ENCODE measurements at places on chromosomes 11 and 22.

DNA sequence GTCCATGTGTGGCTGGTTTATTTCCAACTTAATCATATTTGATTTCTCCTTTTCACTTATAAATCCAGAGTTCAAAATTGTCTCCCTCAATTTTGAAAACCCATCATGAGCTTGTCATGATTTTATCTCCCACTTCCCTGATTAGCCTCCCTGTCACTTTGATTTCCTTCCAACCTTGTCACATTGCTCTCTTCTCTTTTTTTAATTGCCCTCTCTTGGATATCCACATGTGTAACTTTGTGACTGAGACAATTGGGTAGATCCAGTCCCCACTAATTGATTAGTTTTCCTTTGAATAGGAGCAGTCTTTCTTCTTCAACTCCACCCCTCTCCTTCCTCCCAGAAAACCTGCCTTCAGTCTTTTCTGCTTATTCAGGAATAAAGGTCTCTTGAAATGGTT, 2.4 kb downstream of the TEF start:
- DNase-seq: no peak

DNA sequence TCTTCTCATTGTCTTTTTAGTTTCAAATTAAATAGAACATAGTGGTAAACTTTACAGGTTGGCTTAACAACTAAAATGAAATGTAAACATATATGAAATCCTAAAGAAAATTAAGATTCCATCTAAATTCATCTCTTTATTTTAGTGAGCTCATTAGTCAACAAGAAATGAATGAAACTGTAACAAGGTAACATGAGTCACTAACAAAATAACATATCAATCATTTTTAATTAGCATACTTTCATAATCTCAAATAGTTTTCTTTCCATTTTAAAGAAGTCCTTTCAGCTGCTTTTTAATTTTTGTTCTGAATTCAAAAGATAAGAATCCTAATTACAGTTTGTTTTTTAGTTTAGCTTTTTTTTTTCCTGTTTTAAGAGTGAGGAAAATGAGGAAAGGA, 688.6 kb upstream of the TENM4 start:
- no peak for DNase-seq

GRCh38 chr11:112826788-112827187, 134.4 kb upstream of the NCAM1 start:
- no peak for DNase-seq

DNA sequence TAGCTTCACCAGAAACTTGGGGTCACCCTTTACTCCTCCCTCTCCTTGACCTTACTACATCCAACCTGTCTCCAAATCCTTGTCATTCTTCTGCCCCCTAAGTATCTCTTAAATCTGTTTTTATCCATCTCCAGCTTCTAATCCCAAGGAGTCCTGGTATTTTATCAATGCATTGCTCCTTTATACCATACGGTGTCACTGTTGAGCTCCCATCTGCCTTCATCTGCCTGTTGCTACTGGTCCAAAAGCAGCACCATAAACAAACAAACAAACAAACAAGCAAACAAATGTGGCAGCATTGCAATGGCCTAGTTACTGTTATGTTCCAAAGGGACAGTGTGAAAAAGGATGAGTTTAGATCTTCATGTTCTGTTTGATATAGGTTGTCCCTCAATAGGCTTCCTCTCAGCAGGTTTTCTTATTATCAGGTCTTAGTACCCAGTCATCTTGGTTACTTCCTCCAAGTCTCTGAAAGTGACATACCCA, 34.2 kb downstream of the DNHD1 start:
- peak; percentile 8 for DNase-seq

DNA sequence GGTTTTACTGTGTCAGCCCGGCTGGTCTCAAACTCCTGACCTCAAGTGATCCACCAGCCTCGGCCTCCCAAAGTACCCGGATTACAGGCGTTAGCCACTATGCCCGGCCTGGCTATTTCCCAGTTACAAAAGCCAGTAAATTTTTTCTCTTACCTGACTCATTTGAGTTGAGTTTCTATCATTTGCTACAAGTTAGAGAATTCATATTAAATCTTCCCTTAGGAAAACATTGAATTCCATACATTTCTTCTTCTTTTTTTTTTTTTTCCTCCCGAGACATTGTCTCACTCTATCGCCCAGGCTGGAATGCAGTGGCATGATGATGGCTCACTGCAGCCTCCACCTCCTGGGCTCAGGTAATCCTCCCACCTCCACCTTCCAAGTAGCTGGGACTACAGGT, 26.0 kb downstream of the CHEK2 start:
- DNase-seq: no peak

DNA sequence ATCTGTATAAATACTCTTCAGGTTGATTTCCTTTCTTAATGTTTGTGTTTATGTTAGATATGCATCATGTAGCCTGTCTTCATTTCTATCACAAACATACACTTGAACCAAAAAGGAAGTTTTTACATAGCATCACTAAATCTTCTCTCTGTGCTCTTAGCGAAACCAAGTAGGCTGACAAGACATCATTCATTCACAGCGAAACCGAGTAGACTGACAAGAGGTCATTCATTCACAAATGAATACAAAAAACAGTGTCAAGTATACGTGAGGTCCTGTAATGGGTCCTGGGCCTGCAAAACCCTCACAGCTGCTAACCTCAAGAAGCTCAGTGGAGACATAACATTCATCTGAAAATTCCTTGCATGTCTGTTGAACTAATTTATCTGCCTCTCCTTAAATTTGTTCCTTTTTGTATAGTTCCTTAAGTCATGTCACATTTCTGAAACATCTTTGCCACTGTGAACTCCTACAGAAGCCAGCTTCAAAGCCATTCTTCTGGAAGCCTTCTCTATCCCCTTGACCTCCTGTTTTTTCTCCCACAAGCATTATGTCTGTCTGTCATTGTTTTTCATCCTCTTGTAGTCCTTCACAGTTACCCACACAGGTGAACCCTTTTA, 9.8 kb upstream of the HBE1 start:
- no peak for DNase-seq

DNA sequence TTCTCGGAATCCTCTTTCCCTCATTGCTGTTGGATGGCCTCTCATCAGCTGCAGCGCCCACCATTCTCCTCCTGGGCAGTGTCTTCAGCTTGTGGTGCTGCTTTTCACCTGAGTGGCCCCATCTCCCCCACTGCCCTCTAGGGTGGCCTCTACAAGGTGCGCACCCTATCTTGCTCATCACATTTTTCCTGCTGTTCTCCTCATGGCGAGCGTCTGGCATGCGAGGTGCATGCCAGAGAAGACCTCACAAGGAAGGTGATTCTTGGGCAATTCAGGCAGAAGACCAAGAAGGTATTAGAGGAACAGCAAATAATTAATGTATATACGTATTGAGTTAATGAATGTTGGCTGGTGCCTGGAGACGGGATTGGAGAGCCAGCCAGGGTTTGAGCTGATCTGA, 3.1 kb downstream of the AP2A2 start:
- no peak for DNase-seq

DNA sequence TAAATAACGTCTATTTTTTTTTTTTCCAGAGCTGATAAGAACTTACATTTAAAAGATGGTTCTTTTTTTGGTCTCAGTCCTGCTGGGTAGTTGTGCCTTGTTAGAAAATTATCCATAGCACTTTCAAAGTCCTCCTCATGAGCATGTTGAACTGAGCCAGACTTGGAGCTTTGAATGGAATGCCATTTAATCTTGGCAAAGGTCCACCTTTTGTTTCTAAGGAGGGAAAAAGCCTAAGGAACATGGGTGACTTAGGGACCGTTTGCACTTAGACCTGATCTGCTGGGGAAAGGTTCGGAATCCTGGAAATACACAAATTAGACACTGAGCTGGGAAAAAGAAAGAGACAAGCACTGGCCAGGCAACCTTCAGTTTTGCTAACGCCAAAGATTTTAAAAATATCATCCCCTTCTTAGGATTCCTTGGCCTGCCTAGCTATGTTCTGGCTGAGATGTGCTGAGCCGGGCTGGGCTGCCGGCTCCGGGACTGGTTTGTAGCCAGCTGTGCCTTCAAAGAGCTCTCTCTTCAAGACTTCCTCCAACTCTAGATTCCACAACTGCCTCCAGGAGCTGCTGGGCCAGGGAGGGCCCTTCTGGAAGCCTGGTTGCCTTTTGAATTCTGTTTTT, 67.4 kb downstream of the ENDOD1 start:
- DNase-seq: no peak

DNA sequence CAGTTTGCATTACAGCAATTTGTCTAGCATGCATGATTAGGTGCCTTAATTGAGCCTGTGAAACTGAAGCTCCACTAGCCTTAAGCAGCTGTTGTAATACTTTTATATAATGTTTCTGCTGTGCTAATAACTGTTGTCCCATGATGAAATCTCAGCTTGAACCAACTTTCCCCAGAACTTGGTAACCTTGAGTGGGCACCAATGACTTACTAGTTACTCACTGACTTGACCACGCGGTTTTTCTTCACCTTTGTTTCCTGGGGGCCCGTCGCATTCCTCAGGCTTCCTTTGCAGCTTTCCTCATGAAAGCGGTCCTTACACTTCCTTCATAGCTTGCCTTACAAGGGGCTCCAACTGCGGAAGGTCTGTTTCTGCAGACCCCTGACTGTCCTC, 11.2 kb upstream of the GLYATL1 start:
- peak; percentile 10 for DNase-seq

- no peak for DNase-seq
Measured at GRCh38 chr11:42494459-42494858, 817.3 kb upstream of the API5 start.

DNA sequence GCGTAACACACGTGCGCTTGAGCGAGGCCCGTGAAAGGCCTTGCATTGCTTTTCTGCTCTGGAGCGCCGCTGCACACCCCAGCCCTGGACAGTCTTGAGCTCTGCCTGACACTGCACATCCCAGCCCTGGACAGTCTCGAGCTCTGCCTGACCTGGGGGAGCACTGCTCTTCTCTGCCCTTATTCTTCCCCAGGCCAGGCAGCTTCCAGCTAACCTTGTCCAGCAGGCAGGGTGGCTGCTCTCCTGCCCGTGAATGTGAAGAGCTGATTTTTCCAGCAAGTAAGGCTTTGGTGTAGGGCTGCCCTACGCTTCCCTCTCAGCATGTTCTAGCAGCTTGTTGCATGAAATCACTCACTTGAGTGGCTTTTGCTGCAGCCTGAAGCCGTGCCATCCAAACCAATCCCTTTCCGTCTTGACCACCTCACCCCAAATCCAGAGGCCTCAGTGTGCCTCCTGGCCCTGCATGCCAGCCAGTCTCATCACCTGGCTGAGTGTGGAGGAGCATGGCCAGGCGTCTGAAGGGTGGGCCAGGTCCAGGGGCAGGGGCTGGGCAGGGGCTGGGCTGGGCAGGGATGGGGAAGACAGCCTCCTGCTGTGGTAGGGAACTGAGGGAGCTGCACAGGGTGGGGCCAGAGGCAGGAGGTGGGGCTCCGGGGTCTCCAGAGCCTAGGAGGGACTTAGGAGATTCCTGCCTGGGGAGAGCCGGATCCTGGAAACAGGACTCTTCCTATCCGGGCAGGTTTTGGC, 89.5 kb upstream of the B3GAT1 start:
- no peak for DNase-seq

DNA sequence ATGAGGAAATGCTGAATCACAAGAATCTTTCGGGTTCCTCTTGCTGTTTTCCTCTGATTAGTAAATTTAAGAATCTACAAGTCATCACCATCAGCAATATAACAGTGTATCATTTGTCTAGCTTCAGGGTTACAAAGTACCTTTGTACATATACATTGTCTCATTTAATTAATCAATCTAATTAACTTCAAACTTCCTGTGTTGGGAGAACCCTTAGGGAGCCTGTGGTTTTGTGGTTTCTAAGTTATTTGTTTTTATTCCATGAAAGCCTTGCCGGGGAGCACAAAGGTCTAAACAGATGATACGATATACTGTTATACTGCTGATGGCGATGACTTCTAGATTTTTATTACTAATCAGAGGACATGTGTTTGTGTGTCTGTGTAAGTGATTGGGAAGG, 41.0 kb downstream of the TIMP3 start:
- DNase-seq: peak; percentile 50

- DNase-seq: no peak
Measured at GRCh38 chr11:73553266-73553665, 44.6 kb downstream of the FAM168A start.

GRCh38 chr11:111225881-111226280, 19.6 kb upstream of the POU2AF2 start:
- DNase-seq: no peak

DNA sequence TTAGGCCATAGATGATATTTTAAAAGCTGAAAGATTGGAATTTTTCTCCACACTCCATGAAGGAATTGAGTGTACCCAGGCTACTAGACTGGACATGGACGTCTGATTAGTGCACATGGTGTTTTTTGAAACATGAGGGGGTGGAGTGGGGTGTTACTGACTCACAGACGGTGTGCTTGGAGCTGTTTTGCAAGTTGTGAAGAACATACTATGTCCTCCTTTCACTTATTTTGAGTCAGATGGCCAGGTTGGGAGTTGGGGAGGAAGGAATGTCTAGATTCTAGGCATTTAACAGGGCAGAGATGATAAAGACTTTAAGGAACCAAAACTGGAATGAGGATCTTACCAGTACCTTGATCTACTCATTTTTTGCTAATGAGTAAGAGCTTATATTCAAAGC, 158.1 kb upstream of the MTNR1B start:
- peak; percentile 14 for DNase-seq

- peak; percentile 16 for DNase-seq
Measured at GRCh38 chr11:103295704-103296103, 186.5 kb downstream of the DYNC2H1 start.

GRCh38 chr11:26953770-26954392, 40.0 kb upstream of the FIBIN start:
- peak; percentile 75 for DNase-seq

GRCh38 chr11:2691991-2692875, 7.6 kb downstream of the KCNQ1OT1 start:
- DNase-seq: no peak

- no peak for DNase-seq
Measured at GRCh38 chr11:105003151-105003550, 19.8 kb downstream of the CASP5 start.

DNA sequence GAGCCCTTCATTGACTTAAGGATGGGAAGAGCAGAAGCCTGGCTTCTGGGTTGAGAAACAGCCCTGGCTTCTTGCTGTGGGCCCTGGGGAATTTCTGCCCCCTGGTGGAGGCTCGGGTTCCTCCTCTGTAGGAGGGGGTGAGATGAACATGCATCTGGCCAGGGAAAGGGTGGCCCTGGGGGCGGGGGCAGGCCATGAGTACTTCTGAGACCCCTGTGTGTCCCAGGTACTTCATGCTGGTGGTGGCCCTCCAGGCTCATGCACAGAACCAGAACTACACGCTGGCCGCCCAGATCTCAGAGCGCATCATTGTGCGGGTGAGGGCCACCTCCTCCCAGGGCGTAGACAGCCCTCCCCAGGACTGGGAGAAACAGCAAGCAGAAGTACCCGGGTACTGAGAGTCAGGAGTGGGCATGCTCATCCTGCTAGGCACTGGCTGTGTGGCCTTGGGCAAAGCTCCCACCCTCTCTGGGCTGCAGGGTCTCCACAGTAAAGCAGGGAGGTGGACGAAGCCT, 15.8 kb downstream of the TMEM258 start:
- peak; percentile 22 for DNase-seq

Measured in astrocyte (in vitro differentiated cells and primary cell).